ENCODE measurements at places on chromosomes 1 and 21. TPM values are rescaled to one million over a fixed set of nuclear protein-coding genes. Genes with fewer than 3 reads are reported as not detected.

DNA sequence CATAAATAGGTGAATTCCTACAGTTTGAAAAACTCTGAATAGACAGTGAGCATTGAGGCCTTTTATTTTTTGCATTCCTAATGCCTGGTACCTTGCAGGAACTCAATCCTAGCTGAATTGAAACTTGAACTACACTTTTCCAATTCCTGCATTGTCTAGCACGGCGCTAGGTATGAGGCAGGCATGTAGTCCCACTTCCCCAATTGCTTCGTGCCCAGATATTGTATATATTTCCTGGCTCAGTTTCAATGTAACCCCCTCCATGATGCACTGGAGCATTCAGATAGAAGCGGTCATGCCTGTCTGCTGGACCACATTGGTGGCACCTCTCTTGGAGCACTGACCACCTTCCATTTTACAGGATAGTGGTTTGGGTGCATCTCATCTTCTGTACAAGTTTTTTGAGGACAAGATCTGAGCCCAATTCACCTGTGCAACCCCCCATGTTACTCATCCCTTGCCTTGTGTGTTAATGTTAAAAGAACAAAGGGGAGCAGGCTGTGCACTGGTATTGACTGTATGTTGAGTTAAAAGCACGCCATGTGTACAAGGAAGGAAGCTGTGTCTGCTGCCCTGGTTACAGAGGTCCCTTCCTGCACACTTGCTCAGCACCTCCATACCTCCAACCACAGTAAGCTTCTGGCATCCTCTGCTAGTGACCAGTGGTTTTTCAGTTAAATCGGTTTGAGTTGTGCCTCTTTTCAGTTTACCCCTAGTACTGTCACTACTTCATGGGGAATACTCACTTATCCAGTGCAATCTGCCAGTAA lies 10.0 kb upstream of the RAB7B start:
- H3K27ac ChIP-seq = no peak overlapping the region
- H3K36me3 ChIP-seq = no peaks in the 10 kb centered on the region
- H3K4me3 ChIP-seq = no peak overlapping the region
- no peaks in the 10 kb centered on the region for H3K4me1 ChIP-seq

DNA sequence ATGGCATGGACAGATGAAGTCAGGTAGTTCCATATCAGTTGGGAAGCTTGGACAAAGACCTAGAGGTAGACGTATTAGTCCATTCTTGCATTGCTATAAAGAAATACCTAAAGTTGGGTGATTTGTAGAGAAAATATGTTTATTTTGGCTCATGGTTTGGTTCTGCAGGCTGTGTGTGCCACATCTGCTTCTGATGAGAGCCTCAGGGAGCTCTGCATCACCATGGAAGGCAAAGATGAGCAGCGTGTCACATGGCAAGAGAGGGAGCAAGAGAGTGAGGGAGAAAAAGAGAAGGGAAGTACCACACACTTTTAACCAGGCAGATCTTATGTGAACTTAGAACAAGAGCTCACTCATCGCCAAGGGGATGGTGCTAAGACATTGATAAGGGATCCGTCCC lies 9.0 kb downstream of the TSACC start:
- no peak overlapping the region for H3K4me3 ChIP-seq
- no peak overlapping the region for H3K27ac ChIP-seq
- peaks cover 66% of the 10 kb centered on the region for H3K27me3 ChIP-seq
- DNase-seq = no peak
- no peaks in the 10 kb centered on the region for H3K36me3 ChIP-seq

Gene LHX4
- total RNA-seq = 0.70 TPM

GRCh38 chr1:10456661-10457060 lies 6.8 kb downstream of the CORT start:
- no peak overlapping the region for H3K27ac ChIP-seq
- H3K4me1 ChIP-seq = peaks cover 23% of the 10 kb centered on the region
- DNase-seq = no peak
- peaks cover 5% of the 10 kb centered on the region for H3K36me3 ChIP-seq

DNA sequence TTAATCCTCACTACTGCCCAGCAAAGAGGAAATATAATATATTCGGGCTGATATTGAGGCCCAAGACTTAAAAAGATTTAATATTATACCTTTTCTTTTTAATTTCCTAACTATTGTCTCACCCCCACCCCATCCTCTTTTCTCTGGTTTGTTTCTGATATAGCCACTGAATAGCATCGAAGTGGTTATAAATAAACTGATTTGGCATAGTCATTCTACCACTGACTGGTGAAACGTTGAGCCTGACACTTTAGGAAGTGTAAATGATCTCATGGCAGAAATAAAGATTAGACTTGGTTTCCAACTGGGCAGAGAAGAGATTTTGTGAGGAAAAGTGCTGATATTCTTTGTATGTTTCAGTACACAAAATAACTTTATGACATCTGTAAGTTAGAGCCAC lies 39.3 kb downstream of the DTL start:
- peaks cover 3% of the 10 kb centered on the region for H3K36me3 ChIP-seq
- no peaks in the 10 kb centered on the region for H3K27me3 ChIP-seq
- peaks cover 5% of the 10 kb centered on the region for H3K4me1 ChIP-seq
- H3K4me3 ChIP-seq = no peak overlapping the region
- no peak for DNase-seq

Gene NBPF8
- total RNA-seq = 21.0 TPM

- H3K27ac ChIP-seq = no peak overlapping the region
- DNase-seq = no peak
- no peaks in the 10 kb centered on the region for H3K4me1 ChIP-seq
Measured at GRCh38 chr1:1136547-1137230, 20.8 kb upstream of the C1orf159 start.

DNA sequence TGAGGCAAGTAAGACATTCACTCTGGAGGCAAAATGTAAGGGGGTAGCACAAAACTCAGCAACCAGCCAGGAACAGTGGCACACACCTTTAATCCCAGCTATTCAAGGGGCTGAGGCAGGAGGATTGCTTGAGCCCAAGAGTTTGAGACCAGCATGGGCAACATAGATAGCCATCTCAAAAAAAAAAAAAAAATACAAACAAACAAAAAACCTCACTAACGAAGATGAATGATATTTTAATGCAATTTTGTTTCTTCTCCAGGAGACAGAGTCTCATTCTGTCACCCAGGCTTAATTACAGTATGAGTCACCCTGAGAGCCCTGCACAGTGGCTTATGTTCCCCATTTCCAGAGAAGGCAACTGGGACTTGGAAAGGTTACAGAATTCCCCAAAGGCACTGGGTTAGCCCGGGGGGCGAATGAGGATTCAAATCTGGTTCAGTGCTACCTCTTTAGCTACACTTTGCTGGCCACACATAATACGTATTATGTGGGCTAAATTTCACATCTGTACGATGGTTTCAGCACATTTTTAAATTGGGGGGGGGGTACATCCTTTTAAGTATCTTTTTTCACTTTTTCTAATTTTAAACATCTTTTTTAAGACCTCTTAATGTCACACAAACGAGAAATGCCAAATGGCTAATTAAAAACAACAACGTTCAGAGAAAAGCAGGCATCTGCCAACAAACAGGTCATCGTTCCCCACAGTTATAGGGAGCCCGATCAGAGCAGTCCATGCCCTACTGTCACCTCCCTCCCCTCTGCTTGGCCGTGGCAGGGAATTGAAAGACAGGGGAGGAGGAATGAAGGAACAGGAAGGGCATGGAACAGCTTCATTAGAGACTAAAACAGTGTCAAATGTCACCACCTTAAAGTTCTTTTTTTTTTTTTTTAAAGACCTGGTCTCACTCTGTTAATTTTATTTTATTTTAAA lies 3.5 kb downstream of the CELA2A start:
- peaks cover 5% of the 10 kb centered on the region for H3K4me1 ChIP-seq
- no peak for DNase-seq
- no peaks in the 10 kb centered on the region for H3K36me3 ChIP-seq
- no peak overlapping the region for H3K4me3 ChIP-seq

Gene NECTIN4
- not detected for total RNA-seq

Gene APOBEC4
- total RNA-seq = not detected

DNA sequence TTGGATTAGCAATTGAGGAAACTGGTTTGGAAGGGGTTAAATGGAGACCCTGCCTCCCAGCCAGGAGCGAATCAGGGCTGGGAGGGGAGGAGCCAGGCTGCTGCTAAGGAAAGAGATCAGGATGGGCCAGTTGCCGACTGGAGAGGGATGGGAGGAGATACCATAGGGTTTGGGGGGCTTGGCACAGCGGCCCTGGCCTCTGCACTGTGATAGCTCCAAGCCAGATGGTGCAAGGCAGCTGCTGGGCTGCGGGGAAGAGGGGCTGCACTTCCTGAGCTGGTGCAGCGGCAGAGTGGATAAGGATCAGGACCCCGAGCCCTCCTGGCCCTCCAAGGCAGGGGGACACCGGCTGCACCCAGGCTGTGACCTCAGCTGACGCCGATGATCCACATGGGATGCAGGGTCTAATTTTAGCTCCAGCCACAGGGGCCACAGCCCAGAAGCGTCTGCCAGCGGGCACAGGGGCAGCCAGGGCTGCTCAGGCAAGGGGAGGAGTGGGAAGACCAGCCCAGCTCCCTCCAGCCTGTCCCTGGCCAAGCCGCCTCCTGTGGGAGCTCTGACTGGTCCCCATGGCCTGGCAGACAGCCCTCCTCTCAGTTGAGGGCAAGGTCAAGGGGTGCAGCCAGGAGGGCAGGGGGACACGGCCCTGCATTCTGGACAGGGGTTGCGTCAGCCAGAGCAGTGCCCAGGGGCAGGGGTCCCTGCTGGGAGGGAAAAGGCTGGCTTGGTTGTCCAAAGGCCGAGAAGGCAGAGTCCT lies at the start of gene EXTL1:
Gene EXTL1 (plus strand): TSS at position 129 of the 757 bp plus-strand sequence. CDS start 872 bp downstream, outside the sequence.
- peak within 1 kb of the TSS; percentile 80 for H3K4me3 ChIP-seq
- H3K36me3 ChIP-seq = no peaks in the 10 kb centered on the region
- H3K27me3 ChIP-seq = no peaks in the 10 kb centered on the region

- no peak overlapping the region for H3K4me3 ChIP-seq
- no peaks in the 10 kb centered on the region for H3K4me1 ChIP-seq
- no peak overlapping the region for H3K27ac ChIP-seq
- peaks cover 3% of the 10 kb centered on the region for H3K27me3 ChIP-seq
- DNase-seq = no peak
- no peaks in the 10 kb centered on the region for H3K36me3 ChIP-seq
Measured at GRCh38 chr1:234256359-234256758, 116.9 kb upstream of the COA6 start.

DNA sequence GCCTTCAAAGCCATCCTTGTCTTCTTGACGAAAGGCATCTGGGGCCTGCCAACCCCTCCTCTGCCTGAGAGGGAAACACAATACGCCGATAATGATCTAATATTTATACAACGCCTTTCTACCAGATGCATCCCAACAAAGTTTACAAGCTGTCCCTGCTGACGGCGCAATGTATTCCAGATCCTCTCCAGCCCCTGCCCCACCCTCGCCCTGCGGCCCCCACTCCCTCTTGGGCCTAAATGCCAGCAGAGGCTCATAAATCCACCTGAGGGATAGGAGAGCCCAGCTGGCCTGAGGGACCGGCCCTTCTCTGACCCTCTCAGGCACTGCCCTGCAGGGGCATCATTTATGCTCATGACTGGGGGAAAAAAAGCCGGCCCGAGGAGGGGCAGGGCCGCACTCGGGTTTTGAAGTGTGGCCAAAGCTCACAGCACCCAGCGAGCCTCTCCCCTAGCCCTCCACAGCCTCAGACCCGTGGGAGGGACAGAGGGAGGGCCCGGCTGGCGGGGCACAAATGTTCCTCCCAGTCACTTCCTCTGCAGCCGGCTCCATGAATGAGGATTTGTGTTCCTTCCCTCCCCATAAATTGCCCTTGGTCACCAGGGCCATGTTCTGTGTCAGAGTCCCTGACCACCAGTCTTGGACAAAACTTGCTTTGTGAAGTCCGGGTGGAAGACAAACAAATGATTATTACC lies 140.3 kb downstream of the FOXD2 start:
- peaks cover 52% of the 10 kb centered on the region for H3K27me3 ChIP-seq
- H3K27ac ChIP-seq = no peak overlapping the region
- H3K4me3 ChIP-seq = no peak overlapping the region
- no peak for DNase-seq
- H3K4me1 ChIP-seq = peaks cover 6% of the 10 kb centered on the region

Gene RAB7B
- 0.78 TPM for total RNA-seq

DNA sequence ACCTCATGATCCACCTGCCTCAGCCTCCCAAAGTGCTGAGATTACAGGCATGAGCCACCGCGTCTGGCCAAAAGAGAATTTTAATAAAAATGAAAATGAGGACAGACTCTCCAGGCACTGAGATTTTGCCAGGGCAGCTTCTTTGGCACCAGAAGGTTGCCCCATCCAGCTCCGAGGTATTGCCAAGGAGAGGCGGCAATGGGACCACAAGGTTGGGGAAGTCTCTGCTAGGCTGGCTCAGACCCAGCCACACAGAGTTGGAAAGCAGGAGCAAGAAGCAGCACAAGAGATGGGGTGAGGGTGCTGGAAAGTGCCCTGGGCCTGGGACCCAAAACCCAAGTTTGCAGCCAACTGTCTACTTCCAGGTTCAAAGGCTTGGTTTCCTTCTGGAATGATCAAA lies 200.9 kb downstream of the HHIPL2 start:
- no peaks in the 10 kb centered on the region for H3K4me1 ChIP-seq
- no peak overlapping the region for H3K4me3 ChIP-seq
- H3K27ac ChIP-seq = no peak overlapping the region
- DNase-seq = no peak
- no peaks in the 10 kb centered on the region for H3K36me3 ChIP-seq

DNA sequence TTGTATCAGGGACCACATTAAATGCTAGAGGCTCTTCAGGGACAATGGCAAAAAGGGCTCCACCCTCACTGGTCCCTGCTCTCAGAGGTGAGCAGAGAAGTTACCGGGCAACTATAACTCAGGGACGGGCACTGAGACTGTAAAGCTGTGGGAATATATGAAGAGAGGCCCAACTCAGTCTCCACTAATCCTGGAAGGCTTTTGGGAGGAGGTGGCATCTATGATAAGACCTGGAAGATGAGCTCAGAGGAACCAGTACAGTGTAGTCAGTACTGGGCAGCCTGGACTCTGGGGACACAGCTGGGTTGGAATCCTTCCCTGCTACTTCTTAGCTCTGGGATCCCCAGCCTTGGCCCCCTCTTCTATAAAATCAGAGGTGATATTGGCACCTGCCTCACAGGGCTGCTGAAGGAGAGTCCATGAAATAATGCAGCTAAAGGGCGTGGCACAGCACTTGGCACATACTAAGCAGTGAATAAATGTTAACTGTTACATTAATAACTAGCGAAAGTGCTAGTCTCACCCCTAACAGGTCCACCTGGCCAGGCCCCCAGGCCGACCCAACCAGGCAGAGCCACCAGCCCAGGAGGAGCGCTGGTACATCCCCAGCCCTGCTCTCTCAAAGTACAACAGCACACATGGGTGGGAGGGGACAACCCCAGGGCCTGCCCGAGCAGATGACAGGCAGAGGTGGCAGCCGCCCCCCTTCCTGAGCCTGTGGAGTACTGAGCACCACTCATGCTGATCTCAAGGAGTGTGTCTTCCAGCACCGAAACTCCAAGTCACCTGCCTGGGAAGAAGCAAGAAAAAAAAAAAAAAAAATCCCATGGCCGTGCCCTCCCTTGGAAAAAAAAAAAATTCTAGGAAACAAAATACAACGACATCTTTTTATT lies 62.7 kb downstream of the CASZ1 start:
- peaks cover 12% of the 10 kb centered on the region for H3K27me3 ChIP-seq
- H3K4me1 ChIP-seq = no peaks in the 10 kb centered on the region
- H3K4me3 ChIP-seq = no peak overlapping the region
- DNase-seq = no peak
- H3K36me3 ChIP-seq = no peaks in the 10 kb centered on the region

Gene BARHL2
- total RNA-seq = not detected

Gene ADGRB2
- 8.2 TPM for total RNA-seq

Gene RHEX
- not detected for total RNA-seq

Gene SELL
- not detected for total RNA-seq

Gene SMCP
- total RNA-seq = not detected

GRCh38 chr1:48673332-48674105 lies 103.2 kb downstream of the BEND5 start:
- no peak for DNase-seq
- no peaks in the 10 kb centered on the region for H3K36me3 ChIP-seq
- no peak overlapping the region for H3K27ac ChIP-seq
- no peak overlapping the region for H3K4me3 ChIP-seq

Data from osteocyte (in vitro differentiated cells).